GM10248 (cell line): ENCODE measurements at places on chromosomes 5 and 9.
A peak's percentile ranks its signal among the peaks of the same experiment; 100 is the strongest.

DNA sequence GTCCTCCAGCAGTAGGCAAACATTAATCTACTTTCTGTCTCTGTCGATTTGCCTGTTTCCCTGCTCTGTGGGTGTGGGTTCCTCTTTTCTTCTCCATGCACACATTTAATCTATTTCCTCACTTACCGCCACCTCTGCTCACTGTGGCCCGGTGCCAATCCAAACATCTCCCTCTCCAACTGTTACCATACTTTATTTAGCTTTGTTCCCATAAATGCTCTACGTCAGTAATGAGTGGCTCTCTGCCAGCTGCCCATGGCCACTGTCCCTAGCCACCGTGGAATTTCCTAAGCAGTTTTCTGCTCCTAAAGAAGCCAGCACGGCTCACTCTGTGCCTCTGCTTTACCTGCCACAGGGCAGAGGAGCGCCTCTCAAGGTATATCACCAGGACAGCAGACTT lies 19.5 kb upstream of the GOLPH3 start:
- DNase-seq, result no peak

GRCh38 chr9:72945391-72945790 lies 7.5 kb downstream of the ALDH1A1 start:
- DNase-seq, result no peak

GRCh38 chr9:36165826-36166167 lies 3.4 kb upstream of the CCIN start:
- DNase-seq, result no peak

DNA sequence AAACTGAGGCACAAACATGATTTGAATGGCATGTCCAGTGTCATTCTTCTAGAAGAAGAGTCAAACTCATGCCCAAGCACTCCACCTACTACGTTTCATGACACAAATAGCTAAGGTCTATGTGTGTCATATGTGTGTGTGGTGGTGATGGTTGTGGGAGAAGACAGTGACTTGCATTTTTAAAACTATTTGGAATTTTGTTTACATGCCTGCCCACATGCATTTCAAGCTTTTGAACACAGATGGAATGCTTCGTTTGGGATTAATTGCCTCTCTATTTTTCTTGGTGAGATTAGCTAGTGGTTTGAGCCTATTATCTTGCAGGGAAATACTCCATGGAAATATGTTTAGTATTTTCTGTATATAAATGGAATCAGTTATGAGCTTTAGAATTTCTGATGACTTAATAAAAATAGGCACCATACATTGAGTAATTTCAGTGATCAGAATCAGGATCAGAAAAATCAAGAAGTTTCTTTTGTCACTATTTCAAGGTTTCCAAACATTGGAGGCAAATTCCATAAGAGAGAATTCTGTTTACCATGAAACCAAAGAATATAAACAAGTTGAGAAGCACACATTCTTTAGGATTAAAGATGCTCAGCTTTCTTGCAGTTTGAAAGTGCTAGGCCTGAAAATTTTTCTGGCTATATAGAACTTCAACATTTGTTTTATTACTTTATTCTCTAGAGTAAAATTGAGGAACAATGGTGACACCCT lies 260.3 kb upstream of the SEMA6A start:
- DNase-seq, result no peak

- no peak for DNase-seq
These were observed 267.2 kb upstream of the MSX2 start for GRCh38 chr5:174457141-174457678.

DNA sequence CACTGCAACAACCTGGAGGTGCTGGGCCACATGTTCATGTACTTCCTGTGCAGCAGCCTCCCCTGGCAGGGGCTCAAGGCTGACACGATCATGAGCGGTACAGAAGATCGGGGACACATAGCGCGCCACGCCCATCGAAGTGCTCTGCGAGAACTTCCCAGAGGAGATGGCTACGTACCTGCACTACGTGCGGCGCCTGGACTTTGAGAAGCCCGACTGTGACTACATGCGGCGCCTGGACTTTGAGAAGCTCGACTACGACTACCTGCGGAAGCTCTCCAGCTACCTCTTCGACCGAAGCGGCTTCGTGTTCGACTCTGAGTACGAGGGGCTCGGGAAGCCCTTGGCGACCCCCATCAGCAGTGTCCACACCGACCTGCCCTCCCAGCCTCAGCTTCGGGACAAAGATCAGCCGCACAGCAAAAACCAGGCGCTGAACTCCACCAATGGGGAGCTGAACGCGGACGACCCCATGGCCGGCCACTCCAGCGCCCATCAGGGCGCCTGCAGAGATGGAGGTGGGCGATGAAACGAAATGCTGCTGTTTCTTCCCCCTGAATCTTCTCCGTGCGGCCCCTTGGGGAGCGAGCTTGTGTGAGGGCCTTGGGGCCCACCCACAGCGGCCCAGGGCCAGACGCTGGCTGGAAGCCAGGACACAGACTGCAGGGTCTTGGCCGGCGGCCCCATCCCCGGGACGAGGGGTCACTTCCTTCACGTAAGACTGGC lies 56.5 kb downstream of the JAK2 start:
- DNase-seq, result no peak

GRCh38 chr5:171855798-171856763 lies 70.5 kb downstream of the SMIM23 start:
- DNase-seq, result no peak

GRCh38 chr9:126999315-127000068 lies 84.9 kb downstream of the RALGPS1 start:
- DNase-seq, result no peak

GRCh38 chr9:133845440-133845839 lies 107.3 kb upstream of the SARDH start:
- peak; percentile 50 for DNase-seq

DNA sequence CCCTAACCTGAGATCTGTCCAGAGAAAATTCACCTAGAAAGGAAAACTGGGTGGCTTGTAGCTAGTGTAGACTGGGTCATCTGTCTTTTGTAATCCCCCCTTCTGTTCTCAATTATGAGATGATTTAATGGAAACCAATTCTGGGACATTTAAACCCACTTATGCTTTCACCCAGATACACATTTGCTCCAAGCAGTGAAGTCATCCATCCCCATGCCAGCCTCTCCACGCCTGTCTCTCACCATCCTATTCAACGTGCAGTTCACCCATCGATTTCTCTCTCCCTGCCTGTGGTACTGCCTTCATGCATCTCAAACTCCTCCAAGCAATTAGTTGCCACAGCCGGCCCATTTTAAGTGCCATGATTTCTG lies 1.8 kb downstream of the PHF19 start:
- DNase-seq, result no peak

DNA sequence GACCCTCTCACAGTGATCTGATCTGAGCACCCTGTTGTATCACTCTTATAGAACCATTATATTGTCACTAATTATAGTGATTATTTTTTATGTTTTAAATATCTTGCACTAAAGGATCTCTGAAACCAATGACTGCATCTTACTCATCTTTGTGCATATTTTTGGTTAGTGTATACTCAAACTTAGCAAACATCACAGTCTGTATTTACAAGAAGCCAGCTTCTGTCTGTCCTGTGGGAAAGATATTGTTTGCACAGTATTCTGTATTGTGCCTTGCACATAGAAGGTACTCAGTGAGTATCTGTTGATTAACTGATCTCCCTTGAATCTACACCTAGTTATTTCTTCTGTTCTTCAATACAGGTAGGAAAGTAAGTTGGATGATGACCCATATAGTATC lies 131.5 kb downstream of the PAM start:
- DNase-seq, result no peak

DNA sequence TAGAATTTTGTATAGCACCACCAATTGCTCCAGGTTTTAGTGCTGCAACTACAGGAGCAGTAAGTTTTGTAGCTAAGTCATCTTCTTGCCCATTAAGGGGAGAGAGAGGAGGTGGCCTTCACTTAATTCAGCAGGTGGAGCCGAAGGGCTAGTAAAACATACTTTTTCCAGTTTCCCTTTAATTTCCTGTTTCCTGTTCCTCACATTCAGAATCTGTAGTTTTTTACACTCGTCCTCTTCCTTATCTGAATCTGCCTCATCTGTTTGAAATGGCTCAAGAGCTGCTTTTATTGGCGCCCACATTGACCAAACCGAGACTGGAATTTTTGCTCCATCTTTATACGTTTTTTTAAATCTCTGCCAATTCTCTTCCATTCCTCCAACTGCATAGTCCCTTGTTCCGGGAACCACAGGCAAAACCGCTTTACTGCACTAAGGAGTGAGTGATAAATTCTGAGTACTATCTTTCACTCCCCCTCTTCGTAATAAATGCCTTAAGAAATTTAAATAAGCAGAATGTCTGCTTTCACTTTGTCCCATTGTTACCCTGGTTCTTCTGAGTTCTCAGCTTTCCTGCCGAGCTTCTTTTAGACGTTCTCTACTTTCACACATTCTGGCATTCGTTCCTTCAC lies 133.9 kb downstream of the DROSHA start:
- no peak for DNase-seq

- DNase-seq, result no peak
These were observed 32.4 kb upstream of the AP3B1 start for GRCh38 chr5:78326930-78327329.

- DNase-seq, result no peak
These were observed 62.1 kb upstream of the CTXN3 start for GRCh38 chr5:127586811-127587210.

DNA sequence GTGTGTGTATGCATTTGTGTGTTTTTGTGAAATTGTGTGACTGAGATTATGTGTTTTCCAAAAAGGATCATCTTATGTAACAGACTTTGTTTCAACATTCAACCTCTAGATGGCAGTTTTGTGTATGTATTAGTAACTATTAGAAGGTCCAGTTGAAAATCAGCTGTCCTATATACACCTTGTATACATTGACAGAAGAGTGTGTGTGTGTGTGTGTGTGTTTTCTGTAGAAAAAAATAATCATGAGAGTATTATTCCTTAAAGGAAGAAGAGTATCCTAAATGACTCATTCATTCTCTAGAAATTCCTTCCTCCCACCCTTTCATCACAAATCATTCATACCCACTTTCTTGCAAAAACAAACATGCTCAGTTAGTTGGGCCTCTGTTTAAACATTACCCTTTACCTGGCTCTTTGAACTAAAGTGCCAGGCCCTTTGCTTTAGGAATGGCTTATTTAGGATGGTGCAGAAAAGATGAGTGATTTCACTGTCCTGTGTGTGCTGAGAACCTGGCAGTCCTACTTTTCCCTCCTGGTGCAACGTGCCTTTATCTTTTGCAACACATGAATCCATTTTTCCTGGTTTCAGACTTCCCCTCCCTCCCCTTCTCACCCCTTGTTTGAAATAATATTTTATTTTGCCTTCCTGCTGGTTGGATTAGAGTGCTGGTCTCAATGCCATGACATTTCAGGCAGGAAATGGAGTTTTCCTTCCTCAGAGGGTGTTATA lies 152.2 kb downstream of the ARHGAP26 start:
- DNase-seq, result peak; percentile 49

DNA sequence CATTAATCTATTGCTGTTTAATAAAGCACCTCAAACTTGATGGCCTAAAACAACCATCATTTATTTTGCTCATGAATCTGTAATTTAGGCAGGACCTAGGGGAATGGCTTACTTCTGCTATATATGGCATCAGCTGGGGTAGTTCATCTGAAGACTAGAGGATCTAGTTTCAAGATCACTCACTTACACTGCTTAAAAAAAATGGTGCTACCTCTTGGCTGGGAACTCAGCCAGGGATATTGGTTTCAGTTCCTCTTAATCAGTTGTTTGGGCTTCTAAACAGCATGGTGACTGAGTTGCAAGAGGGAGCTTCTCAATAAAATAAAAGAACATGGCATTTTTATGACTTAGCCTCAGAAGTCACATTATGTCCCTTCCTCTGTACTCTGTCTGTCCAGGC lies 142.0 kb downstream of the FAM114A2 start:
- DNase-seq, result peak; percentile 38

- DNase-seq, result no peak
These were observed 370 bp upstream of the CDH6 start for GRCh38 chr5:31193116-31193515.

DNA sequence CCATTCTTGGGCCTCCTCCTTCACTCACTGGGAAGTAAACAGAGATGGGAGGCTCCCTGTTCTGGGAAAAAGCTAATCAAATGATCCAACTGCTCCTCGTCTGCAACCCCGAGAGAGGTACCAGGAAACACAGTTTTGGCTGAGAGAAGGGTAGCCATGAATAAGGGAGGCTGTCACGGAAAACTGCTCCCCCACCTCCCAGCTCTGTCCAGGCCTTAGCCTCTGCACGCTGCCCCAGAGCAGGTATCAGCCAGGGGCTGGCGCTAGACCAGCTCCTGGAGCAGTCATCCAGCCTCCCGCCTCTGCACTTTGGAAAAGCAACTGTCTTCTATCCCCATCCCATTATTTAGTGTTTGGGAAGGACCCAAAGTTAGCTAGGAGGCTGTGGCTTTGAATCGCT lies 266.1 kb downstream of the NDUFS4 start:
- no peak for DNase-seq
